Stimulated activated CD4-positive, alpha-beta T cell treated with anti-CD3 and anti-CD28 coated beads, Interleukin-1b, Interleukin-23, amount 100 ng/mL, for 48 hours (primary cell): ENCODE measurements at places on chromosomes 3 and 15.

- no peak for DNase-seq
Measured at GRCh38 chr3:157112536-157112935, 47.4 kb downstream of the CCNL1 start.

GRCh38 chr3:194046995-194047645 is 88.8 kb upstream of the HES1 start:
- DNase-seq: no peak

DNA sequence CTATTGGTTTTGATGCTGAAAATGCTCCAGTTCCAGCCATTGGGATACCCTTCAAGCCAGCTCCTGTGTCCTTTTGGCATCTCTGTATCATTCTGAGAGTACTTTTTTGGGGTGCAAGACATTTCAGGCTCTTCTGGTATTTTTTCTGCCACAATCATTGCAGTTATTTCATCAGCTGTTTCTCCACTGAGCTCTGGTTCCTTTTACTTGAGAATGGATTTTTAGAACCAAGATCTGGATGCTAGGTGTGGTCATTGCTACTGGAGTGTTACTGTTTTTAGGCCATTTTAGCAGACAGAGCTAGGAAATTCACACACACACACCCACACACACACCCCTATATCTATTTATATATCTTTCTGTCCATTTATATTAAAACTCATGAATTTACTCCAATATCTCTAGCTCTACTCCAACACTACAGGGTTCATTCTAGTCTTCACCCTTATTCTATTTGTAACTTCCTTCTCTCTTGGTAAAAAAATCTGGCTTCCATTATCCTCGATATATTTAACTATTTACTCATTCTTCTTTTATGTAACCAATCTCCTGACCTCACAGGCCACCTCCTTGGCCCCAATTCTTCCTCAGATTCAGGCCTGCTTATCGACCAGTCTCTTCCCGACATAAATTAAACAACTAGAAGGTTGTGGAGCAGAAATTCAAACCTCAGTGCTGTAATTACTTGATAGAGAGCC is 17.0 kb downstream of the SLC35G2 start:
- no peak for DNase-seq

DNA sequence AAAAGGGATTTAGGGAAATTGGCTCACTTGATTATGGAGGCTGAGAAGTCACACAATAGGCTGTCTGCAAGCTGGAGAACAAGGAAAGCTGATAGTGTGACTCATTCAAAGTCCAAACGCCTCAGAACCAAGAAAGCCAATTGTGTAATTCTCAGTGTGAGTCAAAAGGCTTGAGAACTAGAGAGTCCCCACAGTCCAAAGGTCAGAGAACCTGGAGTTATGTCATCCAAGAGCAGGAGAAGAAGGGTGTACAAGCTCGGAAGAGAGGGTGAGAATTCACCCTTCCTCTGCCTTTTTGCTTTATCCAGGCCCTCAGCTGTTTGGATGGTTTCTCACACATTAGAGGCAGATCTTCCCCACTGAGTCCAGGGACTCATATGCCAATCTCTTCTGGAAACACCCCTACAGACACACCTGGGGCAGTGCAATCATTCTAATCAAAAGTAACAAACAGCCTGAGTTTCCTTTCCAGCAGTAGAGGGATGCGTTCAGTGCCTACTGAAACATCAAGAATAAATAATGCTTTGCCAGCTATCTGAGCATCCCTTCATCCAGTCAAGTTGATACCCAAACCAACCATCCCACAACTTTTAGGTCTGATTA is 271.5 kb downstream of the SATB1 start:
- DNase-seq: no peak

DNA sequence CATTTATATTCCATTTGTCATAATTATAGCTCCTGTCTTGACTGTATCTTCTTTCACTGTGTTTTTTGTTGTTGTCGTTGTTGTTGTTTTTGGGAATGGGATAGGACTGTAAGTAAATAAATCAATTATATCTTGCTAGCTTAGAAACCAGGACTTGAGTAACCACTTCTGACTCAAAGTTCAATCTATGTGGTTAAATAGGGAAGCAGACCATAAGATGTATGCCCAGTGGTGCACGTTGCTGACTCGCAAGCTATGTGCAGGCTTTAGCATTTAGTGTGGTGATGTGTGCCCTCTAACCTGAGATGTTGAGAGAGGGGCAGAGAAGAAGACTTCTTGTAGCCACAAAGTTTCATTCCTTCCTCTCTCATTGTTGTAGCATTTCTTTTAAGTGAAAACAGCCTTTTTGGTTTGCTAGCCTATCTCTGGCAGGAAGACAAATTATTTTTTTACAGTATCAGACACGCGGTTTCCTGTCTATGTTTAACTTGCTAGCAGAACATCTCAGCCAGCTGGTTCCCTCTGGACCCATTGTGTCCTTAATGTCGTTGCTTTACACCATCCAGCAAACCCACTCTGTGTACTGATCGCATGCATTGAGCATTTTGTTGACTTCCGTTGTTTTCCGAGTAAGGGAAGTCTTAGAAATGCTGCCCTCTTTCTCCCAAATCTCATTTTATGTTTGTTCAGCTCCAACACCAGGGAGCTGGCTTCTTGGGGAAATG is 52.1 kb downstream of the TGFBR2 start:
- DNase-seq: peak; percentile 76

DNA sequence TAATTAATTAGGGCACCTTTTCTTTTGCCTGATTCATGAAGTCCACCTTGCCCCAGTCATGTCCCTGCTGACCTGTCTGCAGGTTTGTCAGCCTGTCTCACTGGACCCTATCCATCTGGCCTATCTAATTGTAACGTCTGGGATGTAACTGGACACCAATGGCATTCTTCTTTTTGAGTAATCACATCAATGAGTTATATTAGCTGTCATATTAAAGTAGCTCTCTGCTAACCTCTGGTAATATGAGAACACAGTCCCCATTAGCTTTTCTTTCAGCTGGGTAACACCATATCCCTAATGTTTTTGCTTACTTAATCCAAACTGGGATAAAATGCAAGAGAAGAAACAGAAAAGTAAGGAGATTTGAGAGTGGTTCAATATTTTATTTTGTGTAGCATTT is 166.2 kb upstream of the VEPH1 start:
- no peak for DNase-seq

GRCh38 chr3:56222866-56223265 is 245.4 kb downstream of the ERC2 start:
- no peak for DNase-seq

DNA sequence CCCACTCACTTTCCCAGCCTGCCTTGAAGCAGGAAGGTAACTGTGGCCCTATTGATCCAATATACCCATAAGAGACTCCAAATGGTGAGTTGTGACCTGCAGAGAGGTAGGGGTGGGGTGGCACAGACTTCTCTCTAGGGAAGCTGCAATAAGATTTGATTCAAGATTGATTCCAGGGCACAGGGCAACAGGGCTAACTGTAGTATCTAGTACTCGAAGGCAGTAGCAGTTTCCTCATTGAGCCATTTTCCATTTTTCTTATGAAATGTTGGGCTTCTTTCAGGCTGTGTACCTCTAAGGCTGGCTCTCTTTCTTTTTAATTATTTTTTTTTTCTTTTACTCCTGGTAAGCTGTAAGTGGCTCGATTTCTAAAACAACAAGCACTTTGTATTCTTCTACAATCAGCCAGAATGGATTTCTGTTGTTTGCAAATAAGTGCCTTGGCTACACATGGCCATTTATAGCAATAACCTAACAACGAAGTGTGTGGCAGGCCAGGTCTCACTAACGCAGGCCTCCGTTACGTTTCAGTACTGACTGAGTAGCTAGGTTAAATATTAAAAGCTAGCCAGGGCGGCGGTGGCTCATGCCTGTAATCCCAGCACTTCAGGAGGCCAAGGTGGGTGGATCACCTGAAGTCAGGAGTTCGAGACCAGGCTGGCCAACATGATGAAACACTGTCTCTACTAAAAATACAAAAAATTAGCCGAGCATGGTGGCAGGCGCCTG is 19.3 kb downstream of the CCDC12 start:
- no peak for DNase-seq

- no peak for DNase-seq
Measured at GRCh38 chr3:83500422-83500821, 1458.4 kb upstream of the CADM2 start.

DNA sequence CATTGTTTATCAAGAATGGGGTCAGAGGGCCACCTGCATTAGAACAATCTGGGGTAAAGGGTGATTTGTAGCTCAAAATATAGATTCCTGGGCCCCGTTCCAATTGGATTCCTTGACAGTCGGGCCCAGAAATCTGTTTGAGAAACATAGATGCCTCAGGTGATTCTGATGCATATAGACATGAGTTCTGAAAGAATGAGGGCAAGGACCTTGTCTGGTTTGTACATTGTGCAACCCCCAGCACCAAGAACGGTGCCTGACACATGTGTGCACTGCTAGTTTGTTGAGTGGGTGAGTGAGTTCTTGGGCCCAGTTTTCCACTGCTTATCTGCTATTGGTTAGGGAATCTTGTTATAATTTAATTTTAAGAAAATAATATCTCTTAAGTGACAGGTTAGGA is 16.6 kb downstream of the CRYBG3 start:
- DNase-seq: no peak

GRCh38 chr15:56052395-56053045 is 59.1 kb upstream of the NEDD4 start:
- no peak for DNase-seq

DNA sequence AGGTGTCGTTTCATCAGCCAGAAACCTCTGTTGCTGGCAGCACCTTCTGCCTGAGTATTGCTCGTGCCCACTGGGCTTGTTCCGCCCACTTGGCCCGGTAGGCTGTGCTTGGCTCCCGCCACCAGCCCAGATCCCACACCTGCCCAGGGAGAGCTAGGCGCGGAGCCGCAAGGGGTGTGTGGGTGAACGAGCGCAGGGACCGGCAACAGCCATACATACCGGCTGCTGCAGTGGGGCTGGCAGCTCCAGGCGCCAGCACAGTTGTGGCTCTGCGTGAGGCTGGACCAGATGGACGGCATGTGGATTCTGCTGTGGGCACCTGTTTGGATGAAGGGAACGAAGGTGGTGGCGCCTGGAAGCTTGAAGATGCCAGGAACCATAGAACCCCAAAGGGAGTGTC is 331.5 kb upstream of the MCTP2 start:
- no peak for DNase-seq

GRCh38 chr3:16511681-16512434 is 1.6 kb downstream of the RFTN1 start:
- DNase-seq: peak; percentile 91

GRCh38 chr3:50430950-50431435 is 71.7 kb upstream of the TMEM115 start:
- DNase-seq: no peak

- DNase-seq: no peak
Measured at GRCh38 chr3:65604863-65605526, 433.7 kb downstream of the MAGI1 start.

GRCh38 chr15:55555089-55555488 is 33.1 kb downstream of the PYGO1 start:
- DNase-seq: no peak

GRCh38 chr3:189688262-189688661 is 57.1 kb downstream of the TP63 start:
- no peak for DNase-seq
